ELR (cell line): ENCODE measurements at places on chromosomes 4 and X.

- DNase-seq: no peak
Measured at GRCh38 chrX:106927700-106928099, 7.5 kb downstream of the CLDN2 start.

DNA sequence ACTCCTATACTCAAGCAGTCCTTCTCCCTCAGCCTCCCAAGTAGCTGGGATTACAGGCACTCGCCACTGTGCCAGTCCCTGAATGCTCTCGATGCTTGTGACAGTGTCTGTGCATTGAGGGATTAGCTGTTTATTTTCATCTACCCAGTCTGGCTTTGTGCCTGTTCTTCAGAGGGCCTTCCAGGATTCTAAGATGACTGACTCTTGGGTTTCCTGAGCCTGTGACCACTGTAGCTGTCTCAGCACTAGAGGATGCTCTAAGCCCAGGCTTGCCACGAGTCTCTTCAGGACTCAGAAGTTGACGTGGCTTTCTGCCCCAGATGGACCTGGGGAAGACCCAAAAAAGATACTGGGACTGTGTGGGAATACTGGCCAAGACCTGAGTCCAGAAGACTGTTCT lies 201.4 kb downstream of the ARHGAP10 start:
- no peak for DNase-seq

DNA sequence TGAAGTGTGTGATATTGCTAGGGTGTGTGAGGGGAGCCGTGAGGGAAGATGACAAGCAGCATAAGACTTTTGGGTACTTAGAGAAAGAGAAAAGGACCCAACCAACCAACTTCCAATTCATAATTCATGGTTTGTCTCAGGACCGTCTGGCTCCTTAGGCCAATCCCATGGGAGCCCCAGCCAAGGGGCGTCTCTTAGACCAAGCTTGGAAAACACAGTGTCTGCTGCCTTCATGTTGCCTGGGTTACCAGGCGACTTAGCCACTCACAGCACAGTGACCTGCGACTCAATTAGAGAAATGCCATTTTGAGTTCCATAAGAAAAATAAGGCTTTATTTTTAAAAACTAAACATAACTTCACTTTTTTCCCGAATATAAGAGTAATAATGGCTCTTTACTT lies 32.7 kb downstream of the BST1 start:
- no peak for DNase-seq

DNA sequence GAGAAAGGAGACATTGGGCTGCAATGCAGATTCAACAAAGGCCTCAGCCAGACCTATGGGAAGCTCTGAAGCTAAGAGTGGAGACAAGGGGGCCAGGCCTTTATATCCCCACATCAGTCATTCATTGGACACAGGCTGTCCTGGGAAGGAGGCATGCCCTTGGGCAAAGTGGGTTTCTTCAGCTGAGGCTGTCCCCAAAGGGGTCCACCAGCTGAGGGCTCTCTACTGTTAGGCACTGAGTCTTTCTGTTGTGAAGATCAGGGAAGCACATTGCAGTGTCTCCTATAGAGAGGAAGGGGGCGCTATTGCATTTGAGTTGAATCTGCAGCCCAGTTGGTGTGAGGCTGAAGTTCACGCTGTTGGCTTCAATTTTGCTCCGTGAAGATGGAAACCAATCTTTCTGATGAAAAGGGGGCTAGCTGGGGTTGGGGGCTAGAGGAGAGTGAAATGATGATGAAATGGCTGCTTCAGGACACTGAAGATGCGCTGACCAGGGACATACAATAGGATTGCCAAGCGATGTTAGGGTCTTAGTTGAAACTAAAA lies 48.0 kb downstream of the SLC25A5 start:
- peak; percentile 75 for DNase-seq

DNA sequence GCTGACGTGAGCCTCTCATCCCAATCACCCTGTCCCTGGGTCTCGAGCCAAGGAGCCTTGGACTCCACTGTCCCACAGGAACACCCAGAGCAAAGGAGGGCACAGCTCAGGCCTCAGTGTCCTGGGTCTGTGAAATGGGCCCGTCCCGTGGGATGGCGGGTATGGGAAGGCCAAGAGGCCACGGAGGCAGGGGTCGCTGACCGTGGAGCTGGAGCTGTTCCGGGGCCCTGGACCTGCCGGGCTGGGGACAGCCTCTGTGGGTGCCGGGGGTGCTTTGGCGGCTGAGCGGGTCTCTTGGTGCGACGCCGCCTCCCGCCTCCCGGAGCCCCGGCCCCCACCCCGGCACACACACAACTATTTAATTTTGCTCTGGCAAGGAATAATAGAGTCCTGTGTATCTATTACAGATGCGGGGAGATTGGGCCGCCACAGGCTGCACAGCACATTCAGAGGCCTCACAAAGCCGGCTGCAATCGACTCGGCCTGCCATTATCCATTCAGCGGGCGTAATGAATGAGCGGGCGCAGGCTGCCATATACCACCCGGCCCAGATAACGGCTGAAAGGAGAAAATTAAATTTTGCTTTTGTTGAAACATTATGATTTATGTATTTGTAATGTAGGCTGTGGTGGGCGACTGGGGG lies 83.9 kb upstream of the NKX1-1 start:
- DNase-seq: no peak

DNA sequence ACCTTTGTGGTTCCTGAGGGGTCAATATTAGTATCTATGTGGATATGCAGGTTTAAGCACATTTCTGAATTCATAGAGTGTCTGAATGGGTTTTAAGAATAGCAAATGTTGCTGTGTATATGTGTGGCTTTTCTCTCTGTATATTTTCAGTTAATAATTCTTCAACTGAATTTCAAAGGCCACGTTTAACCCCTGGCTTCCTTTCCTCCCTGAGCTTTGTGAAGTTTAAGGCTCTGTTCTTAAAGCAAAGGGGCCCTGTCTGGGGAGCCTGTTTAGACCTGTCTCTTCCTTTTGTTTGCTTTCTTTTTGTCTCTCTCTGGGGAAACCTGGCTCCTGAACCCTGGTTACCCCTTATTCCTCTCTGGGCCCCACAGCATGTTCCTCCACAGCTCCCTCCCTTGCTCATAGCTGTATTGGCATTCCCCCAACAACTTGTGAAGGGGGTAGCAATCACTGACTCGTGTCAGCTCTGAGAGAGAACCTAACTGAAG lies 139.1 kb downstream of the COL4A6 start:
- DNase-seq: peak; percentile 27

DNA sequence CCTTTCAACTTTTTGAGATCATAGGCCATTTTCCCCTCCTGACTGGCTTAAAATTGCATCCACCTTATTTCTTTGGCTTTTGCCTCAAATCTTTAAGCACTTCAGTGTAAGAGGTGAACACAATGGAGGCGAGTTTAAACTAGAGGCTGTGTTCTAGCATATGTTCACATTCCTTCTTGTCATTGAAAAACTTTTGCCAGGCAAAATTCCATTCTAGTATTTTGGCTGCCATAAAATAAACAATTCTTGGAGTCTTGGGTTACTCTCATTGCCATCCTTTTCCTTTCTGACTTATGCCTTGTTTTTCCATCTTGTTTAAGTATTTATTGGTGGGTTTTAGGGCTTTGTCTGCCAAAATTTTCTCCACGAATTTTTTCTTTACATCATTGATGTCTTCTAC lies 137.3 kb upstream of the ANXA10 start:
- DNase-seq: no peak
